ENCODE measurements at places on chromosomes 13 and 19. TPM values are rescaled to one million over a fixed set of nuclear protein-coding genes. Genes with fewer than 3 reads are reported as not detected.

Gene URAD
- total RNA-seq, result not detected

Gene NTN5
- 0.87 TPM for total RNA-seq

- H3K27ac ChIP-seq, result no peak overlapping the region
- no peaks in the 10 kb centered on the region for H3K36me3 ChIP-seq
- H3K27me3 ChIP-seq, result no peaks in the 10 kb centered on the region
- H3K4me1 ChIP-seq, result no peaks in the 10 kb centered on the region
- no peak for DNase-seq
Observed at GRCh38 chr13:37429976-37430375, 168.6 kb downstream of the POSTN start.

DNA sequence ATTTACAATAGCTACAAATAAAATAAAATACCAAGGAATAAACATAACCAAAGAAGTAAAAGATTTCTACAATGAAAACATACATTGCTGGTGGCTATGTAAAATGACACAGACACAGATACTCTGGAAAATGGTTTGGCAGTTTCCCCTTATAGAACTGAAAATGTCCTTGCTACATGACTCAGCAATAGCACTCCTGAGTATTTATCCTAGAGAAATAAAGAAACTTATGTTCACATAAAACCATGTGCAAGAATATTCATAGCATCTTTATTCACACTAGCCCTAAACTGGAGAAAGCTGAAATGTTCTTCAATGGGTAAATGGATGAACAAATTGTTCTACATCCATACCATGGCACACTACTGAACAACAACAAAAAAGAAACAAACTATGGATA is 100.2 kb upstream of the RFC3 start:
- H3K4me3 ChIP-seq, result no peak overlapping the region
- H3K36me3 ChIP-seq, result no peaks in the 10 kb centered on the region
- no peaks in the 10 kb centered on the region for H3K4me1 ChIP-seq
- DNase-seq, result no peak

- no peak overlapping the region for H3K27ac ChIP-seq
Observed at GRCh38 chr13:31213651-31214289, 14.0 kb downstream of the B3GLCT start.

All from neural progenitor cell (in vitro differentiated cells).